ENCODE measurements at places on chromosomes 2 and 18.

GRCh38 chr2:144876013-144876412, 356.1 kb upstream of the ZEB2 start:
- DNase-seq, result no peak

GRCh38 chr2:33160191-33160590, 213.4 kb downstream of the LTBP1 start:
- DNase-seq, result no peak

GRCh38 chr2:8500124-8501054, 181.5 kb upstream of the ID2 start:
- no peak for DNase-seq

GRCh38 chr18:811182-811891, 705 bp downstream of the YES1 start:
- no peak for DNase-seq

GRCh38 chr2:207183506-207183905, 17.8 kb upstream of the KLF7 start:
- DNase-seq, result no peak

DNA sequence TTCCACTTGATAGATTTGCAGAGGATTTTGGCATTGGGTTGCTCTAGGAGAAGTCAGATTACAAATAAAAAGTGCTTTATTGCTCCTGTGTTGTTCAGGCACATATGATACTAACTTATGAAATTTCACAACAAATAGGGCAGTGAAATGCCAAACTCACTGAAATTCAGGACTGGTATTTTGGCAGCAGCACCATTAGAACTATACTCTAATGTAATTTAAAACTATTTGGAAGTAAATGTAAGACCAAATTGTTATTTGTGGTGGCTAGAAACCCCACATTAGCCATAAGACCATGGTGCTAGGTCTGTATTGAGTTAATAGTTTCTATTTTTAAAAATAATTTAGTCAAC, 57.2 kb downstream of the SPTBN1 start:
- DNase-seq, result no peak

DNA sequence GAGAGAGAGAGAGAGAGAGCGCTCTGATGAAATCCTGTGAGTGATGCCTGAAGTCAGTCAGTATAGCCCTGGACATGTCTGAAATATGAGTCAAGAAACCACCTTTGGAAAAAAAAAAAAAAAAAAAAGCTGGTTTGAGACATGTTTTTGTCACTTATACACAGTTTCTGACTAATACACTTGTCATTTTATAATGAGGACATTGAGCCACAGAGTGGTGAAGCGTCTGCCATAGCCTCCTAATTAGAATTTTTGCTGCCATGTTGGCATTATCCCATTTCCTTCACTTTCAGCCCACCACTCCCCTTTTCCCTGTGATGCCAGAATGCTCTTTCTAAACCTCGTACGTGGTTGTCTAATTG, 15.7 kb upstream of the MYO3B start:
- DNase-seq, result no peak

GRCh38 chr2:96537066-96537733, 648 bp downstream of the ARID5A start:
- DNase-seq, result no peak

- no peak for DNase-seq
These were observed 3.1 kb downstream of the FIGN start for GRCh38 chr2:163732727-163733126.

DNA sequence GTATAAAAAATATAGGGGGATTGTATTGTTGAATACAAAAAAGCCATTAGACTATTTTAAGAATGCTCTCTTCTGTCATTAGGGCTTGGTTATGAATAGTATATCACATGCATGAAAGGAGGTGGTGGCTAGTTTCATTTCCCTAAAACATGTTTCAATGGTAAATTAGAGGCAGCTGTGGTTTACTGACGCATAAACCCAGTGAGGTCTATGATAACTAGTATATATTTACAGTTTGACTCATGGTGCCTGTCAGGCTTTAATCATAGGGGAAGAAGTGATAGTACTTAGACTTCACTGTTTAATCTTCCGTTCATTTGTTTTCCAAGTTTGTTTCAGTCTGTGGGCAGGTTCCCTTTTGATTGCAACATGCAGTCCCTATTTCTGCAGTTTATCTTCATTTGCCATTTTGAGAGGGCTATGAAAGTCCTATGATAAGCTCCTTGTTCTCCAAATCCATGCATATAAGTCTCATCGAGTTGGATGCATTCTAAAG, 55.1 kb upstream of the MAP4K3 start:
- no peak for DNase-seq

DNA sequence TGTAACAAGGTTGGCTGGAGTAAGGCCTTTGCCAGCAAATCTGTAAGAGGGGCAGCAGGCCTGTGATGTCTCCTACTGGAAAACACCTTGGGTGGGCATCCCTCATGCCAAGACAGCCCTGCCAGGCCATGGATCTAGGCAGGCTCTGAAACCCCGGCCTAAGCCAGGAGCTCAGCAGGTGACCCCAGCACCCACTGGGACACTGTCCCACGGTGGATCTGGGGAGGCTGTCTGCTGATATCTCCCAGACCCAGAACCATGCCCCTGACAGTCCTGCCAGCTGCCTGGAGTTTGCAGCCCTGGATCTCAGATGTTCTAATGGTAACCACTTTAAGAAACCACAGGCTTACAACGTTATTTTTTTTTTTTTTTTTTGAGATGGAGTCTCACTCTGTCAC, 117.7 kb downstream of the ZNF516 start:
- DNase-seq, result no peak

GRCh38 chr2:165122521-165122920, 81.3 kb downstream of the SCN3A start:
- no peak for DNase-seq

DNA sequence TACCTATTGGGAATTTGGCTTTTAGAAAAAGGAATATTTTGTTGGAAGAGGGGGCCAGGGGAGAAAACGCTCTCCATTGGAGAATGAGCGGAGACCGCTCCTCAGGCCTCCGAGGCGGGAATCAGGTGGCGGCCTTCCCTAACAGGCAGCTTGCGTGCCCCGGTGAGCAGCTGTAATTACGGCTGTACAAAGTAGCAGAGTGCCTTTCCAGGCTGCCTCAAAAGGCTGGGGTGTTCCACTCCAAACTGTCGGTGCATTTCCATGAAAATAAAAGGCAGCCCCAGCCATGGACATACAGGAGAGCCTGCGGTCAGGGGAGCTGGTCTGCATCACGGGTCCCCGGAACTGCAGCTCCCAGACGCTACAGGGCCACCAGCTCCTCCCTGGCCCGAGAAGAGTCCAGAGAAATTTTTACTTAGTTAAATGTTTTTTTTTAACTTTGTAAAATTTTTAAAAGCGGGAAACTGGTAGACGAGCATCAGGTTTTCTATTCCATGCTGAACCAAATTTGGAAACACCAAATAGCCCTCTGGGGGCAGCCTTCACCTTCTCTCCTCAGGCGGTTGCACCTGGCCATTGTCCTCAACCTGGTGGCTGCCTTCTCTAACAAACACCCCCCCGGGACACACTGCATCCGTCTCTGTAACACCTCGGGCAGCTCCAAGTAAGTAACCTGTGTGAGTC, 209.3 kb upstream of the SALL3 start:
- no peak for DNase-seq
